ENCODE measurements at places on chromosomes 6 and 20.

DNA sequence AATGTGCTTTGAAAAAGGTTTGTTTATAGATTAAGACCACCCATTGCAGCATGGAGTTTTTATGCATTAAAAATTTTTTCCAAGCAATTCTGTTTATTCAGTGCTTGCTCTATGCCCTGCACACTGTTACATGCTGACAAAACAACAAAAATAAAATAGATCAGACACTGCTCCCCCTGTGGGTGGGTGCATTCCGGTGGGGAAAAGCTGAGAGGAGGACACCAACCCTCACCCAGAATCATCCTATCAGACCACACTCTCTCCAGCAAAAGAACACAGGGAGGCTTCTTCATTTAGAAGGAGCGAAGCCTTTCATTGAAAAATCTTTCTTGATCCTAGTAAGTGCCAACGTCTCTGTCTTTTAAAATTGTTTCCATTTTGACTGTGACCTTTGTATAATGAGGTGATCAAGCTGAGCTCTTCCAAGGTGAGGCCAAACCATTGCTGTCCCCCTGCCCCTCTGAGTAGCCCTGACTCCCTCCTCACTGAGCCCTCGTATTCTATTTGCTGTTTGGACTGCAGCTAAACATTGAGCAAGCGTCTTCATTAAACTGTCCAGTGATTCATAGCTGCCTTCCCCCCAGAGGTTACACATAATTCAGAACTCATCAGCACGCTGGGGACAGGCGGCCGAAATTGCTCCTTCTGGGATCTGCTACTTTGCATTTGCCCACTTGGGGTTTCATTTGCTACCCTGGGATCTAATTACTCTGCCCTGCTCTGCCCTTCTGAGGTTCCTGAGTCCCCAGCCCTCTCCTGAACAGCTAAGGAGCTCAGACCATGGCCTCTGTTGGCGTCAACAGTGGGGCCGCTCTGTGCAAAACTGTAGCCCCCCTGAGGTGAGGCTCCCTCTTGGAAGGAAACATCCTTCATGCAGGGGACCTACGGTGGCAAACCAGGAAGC is 102.4 kb downstream of the F13A1 start:
- DNase-seq, result no peak

DNA sequence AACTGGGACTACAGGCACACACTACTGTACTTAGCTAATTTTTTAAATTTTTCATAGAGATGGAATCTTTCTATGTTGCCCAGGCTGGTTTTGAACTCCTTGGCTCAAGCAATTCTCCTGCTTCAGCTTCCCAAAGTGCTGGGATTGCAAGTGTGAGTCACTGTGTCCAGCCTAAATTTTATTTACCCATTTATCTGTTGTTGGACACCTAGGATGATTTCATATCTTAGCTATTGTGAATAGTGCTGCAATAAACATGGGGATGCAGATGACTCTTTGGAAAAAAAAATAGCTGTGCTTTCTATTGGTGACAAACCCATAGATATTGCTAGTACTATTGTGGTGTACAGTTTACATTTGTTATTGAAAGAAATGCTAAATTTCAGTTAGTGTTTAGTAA is 19.6 kb upstream of the SYNCRIP start:
- no peak for DNase-seq

DNA sequence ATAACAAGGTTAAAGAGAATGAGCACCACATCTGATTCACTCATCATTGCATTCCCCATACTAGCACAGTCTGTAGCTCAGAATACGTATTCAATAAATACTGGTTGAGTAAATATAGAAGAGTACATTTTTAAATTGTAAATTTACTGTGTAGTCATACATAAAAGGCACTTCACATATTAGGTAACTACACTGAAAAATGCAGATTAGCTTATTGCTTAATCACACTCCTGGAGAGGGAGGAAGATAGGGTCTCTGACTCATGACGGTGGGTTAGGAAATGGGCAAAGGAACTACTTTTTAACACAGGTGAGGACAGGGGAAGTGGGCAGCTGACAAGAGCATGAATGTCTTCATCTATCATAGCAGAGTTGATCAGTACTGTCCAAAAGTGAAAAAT is 133.2 kb downstream of the TBC1D32 start:
- no peak for DNase-seq

GRCh38 chr20:14553774-14554534 is 216.5 kb upstream of the FLRT3 start:
- DNase-seq, result no peak

GRCh38 chr20:41160686-41161085 is 23.3 kb downstream of the PLCG1 start:
- no peak for DNase-seq

DNA sequence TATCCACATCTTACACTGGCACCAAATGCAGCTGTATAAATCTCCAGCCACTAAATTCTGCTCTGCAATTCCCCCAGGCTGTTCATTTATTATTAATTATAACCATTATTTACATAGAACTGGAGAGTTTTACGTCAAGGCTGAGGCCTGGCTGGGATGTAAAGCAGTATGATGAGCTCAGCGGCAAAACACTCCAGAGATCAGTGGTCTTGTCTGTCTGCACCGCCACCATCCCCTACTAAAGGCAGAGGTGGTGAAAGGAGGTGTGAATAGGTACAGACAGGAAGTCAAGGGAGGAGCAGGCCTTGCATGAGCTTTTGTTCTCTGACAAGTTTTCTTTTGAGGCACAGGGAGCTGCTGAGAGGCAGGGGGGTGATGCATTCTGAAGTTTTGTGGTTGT is 159.9 kb upstream of the PCSK2 start:
- DNase-seq, result no peak

- no peak for DNase-seq
Measured at GRCh38 chr20:8223091-8223870, 91.2 kb downstream of the PLCB1 start.

DNA sequence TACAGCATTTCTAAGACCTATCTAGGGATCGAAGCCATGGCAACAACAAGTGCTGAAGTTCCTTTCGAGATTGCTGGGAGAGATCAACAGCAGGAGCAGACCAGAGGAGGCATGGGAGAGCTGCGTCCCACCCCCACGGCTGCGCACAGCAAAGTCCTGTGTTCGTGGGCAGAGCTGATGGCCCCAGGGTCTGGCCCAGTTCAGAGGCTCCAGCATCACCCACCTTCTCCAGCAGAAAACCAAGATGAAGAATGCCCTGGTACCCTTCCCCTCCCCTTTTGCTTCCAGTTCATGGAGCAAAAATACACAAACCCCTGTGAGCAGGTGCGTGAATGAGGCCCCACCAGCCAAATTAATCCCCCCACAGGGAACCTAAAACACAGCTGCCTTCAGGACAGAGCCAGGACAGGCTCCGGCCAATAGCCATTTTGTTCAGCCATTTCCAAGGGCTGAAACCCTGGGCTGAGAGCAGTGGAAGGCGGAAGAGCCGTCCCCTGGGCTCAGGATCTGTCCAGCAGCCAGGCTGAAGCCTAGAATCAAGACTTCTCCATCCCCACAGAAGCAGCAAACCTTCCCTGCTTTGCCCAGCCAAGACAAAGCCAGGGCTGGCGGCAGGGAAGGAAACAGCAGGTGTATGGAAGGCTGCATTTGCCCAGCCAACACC is 102.8 kb downstream of the PREX1 start:
- no peak for DNase-seq

- no peak for DNase-seq
Measured at GRCh38 chr6:170575250-170575649, 9.2 kb downstream of the PDCD2 start.

DNA sequence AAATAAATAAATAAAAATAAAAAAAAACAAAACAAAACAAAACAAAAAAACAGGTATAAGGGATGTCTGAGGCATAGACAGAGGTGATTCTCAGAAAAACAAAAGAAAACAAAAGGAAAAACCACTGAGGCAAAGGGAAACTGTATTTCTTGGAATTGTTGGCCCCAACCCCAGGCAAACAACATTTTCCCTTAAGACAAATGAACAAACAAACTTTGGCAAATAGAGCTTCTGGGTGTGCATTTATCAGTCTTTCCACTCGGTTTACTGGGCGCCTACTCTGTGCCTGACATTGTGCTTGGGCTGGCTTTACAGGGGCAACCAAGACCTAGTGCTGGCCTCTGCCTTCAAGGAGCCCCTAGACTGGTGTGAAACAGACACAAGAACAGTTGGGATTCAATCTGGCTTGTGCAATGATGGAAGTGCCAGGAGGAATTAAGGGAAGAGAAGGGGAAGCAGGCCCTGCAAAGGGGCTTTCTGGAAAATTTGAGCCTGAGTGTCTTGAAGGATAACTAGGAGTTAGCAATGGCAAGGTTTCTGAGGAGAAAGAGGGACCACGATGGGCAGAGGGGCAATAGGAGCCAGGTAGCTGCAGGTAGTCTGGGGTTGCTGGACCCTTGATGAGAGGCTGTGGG is 33.8 kb upstream of the IER3 start:
- no peak for DNase-seq

DNA sequence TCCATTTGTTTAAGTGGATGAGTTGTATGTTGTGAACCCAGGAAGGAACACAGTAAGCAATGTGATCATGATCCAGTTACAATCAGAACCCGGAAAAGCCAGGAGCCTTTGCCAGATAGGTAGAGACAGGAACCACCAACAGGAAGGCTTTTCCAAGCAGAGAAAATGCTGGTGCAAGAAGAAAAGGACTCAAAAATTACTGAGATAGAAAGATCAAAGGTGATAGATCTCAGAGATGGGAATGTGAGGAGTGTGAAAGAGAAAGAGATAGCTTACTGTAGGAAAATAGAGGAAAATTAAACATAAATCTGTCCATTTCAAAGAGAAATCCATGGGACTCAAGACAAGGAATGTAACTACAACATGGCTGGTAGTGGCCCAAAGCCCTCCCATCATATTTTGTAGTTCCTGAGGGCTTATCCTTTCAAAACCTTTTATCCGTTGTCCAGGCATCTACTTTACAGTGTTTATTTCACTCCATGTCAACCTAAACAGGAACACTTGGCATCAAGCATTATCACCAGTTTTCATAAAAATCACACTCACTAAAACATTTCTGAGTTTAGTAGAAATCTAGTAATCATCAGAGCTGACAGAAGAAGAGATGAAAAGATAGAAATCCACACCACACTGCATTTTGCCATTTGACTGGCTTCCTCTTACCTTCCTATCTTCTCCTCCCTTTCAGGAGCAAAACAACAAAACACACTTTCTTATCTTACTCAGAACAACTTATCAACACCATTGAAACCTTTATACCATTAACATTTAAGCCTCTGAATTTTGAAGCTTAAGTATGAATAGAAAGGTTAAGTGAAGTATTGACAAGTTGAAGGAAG is 44.5 kb upstream of the STXBP5 start:
- DNase-seq, result no peak

DNA sequence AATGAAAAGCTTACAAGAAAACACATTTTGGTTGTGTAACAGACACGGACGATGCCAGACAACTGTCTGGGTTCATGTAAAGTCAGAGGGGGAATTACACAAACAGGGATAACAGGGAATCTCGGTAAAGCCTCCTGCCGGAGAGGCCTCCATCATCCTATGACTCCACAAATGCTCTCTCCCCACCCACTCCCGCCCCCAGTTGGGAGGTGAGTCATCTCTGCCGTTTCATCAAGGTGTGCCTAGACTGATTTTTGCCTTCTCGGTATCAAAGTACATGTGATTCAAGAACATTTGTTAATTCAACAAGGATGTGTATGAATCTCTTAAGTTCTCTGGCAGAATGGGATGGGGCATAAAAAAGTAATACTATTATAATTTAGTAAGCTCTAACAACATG is 304.9 kb upstream of the PRDM1 start:
- peak; percentile 37 for DNase-seq

DNA sequence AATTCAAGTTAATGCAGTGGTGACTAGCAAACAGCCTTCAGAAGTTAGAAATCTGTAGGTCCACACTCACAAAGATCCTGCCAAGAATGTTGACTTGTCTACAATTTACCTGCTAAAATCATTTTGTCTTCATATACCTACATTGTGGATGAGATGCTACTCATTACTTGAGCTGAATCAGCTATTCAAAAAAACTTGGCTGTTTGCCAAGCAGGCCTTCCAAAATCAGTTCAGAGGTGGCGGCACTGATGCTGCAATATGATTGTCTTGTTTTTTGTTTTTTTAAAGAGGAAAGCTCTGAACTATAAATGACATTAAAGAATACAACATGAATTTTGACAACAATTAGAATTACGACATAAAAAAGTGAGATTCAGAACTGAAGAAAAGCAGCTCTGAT is 354.7 kb upstream of the KHDRBS2 start:
- no peak for DNase-seq

- no peak for DNase-seq
Measured at GRCh38 chr20:47206962-47207641, 149.4 kb downstream of the ZMYND8 start.

DNA sequence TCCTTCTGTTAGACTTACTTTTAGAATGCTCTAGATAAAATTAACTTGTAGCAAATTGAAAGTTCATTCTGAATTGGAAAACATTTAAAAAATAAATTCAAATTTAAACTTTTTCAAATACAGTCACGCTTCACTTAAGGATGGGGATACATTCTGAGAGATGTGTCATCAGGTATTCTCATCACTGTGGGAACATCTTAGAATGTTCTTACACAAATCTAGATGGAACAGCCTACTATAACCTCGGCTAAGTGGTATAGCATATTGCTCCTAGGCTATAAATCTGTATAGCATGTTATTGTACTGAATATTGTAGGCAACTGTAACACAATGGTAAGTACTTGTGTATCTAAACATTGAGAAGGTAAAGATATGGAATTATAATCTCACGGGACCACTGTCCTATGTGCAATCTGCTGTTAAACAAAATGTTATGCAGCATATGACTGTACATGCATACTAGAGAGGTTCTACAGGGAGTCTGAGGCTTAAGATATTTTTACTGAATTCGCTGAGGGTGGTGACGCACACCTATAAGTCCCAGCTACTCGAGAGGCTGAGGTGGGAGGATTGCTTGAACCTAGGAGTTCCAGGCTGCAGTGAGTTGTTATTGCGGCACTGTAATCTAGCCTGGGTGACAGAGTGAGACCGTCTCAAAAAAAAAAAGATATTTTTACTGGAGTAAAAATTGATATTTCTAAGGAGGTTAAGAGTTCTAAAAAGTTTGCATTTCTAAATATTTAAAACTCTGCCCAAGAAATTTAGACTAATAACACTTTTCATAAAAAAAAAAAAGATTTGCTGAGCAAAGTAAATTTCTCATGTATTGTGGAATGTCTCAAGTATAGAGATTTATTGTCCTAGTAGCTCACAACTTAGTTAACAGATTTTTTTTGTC is 87.3 kb upstream of the TULP1 start:
- DNase-seq, result no peak
